Activated CD4-positive, alpha-beta memory T cell treated with anti-CD3 and anti-CD28 coated beads, Interleukin-2, amount 10 ng/mL, durations not matched to agents 7 days and 5 days (primary cell): ENCODE measurements at places on chromosomes 12 and 14.

DNA sequence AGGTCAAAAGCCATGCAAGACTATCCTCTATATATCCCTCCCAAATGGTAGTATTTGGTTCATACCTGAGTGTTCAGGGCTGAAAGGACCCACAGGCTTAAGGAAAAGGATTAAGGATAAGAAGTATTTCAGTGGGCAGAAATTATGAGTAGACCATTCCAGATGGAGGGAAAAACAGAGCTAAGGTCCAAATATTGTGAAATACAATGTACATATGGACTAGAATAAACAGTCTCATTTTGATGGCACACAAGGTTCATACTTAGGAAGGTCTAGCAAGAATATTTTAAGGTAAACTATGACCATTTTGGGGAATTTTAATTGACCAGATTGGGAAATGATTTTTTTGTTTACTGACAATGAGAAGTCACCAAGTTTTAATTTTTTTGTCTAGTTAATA is 124.6 kb downstream of the PRKD1 start:
- no peak for DNase-seq

DNA sequence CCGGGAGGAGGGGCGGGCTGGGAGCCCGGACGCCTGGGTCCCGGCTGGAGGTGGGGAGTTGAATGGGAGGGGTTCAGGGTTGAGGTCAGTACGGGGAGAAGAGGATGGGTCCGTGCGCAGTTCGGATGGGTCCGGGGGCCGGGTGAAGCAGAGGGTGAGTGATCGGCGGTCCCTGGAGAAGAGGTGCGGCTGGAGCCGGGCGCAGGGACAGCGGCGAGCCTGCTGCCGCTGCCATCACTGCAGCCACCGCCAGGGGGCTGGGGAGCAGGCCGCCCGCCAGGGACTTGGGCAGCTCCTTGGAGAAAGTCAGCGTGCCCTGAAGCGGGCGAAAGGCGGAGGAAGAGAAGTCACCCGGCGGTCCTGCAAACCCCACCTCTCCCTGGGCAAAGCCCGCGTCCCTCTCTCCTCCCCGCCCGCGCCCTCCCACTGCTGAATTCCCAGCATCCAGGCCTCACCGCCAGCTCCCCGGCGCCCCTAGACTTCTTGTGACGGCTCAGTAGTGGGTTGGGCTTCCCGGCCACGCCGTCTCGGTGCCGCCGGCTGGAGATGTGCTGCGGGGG is 6.0 kb upstream of the GPR84 start:
- DNase-seq = no peak

- DNase-seq = no peak
Observed at GRCh38 chr12:95733141-95733825, 57.3 kb downstream of the NTN4 start.

GRCh38 chr12:128138125-128138524 is 128.8 kb upstream of the TMEM132C start:
- no peak for DNase-seq

- no peak for DNase-seq
Observed at GRCh38 chr14:74968811-74969210, 13.4 kb upstream of the PGF start.

DNA sequence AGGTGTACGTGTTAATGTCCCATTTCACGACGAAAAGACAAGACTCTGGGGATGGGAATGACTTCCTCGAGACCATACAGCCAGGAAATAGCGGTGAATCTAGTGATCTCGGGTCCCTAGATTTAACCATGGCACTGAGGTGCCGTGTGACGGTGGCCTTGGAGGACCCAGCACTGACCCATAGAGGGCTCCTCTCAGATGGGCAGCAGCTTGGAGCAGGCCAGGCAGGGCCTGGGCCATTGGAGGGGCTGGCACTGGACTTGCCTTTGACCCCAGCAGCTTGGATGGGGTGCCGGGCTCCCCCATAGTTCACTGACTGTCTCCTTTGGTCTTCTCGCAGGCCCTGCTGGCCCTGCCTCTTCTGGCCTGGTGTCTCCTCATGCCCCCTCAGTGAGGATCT is 5.4 kb downstream of the TCL1B start:
- no peak for DNase-seq
